Kasumi-1 (cell line): ENCODE measurements at places on chromosomes 12 and 14.

DNA sequence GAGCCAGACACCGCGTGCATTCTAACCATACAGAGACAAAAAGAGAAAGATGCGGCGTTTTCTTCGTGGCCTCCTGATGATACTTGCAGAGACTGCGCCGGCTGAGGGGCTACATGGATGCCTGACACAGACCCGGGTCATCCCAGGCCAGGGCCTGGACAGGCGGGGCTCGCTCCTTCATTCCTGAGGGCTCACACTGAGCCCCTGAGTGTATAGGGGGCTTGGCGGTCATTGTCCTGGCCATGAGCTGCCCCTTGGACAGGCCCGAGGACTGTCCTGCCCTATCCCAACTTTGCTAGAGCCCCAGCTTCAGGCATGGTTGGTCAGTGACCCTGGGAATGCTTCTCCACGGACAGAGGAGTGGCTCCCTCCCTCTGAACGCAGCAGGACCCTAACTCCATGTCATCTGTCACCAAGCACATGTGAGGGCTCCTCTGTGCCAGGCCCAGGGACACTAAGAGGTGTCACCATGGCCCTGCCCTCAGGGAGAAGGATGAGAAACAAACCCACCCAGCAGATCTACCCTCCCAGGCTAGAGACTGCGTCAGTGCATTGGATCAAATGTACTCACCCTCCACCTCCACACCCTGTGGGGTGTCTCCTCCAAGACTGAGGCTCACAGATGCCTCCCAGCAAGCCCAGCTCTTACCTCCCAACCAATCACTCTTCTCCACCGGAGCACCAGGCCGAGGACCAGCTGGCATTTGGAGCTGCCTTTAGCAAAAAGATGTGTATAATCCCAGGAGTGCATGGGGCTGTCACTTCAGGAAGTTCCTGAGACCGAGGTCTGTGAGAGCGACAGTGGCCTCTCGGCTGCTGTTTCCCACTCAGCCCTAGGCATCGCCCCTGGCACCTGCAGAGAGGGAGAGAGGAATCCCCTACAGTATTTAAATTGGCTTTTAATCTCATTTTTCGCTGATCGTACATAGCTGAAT is 102.7 kb downstream of the DICER1 start:
- no peak for DNase-seq

DNA sequence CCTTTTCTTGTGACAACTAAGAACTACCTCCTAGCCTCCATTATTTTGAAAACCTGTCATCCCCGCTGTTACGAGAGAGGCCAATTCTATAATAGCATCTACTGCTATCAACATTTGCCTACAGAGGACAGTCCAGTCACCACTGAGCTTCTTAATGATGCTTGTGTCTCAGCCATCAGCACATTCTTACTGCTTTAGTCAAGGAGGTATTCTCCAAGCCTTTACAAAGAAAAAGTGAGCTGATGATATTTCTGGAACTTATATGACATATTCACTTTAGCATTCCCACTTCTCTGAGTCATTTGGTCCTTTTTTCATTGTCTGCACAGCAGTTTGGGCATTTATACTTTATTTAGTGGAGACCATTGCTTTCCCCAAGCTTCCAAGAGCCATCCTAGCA is 497.7 kb upstream of the RPL10L start:
- no peak for DNase-seq

- DNase-seq, result no peak
Measured at GRCh38 chr14:34126586-34126985, 175.7 kb upstream of the EGLN3 start.

DNA sequence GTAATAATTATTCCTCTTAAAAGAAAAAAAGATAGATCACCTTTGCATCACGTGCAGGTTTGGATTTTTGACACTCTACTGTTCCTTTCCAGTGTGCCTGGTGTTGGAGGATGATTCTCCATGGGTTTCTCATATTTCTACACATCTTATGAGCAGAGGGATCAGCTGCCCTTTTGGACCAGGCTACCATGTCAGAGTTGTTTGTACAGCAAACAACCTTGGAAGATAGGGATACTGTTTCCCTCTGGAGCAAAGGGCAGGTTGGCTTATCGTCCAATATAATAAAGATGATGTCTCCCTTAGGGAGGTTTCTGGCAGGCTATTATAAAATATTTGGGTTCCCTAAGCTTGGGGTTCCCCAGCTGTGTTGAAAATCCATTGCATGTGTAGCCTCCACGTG is 42.1 kb downstream of the DAO start:
- no peak for DNase-seq

DNA sequence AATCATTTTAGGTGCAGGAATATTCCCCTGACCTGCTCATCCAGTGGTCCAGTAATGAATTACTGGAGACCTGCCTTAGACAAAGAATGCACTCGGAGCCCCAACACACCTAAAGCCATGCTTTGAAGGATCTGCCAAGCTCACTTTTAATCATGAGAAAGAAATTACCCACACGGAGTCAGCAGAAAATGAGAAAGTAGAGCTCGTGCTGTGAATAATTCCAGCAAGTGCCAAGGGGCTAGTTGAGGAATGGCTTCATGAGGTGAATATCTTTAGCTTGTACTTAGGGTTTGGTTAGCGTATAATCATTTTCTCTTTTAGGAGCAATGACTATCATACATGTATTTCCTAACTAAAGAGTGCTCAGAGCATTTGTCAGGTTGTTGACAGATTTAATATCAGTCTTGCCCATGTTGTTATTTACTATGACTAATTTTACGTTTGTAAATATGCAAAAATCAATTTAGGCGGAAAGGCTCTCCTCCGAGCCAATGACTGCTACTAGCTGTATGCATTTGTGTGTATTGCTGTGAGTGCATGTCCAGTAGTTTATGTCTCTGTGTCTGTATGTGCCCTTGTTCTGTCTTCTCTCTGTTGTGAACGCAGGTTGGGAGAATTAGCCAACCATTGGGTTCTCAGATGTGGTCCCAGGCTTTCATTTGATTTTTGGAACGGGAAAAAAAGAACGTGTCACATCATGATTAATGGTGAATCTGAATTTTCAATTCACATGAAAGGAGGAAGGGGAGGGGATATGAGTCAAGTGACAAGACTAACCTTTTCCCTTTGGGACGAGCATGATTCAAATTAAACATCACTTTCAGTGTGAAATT is 98.4 kb downstream of the RMST start:
- DNase-seq, result no peak

- no peak for DNase-seq
Measured at GRCh38 chr14:104105822-104106470, 20.4 kb downstream of the ASPG start.

DNA sequence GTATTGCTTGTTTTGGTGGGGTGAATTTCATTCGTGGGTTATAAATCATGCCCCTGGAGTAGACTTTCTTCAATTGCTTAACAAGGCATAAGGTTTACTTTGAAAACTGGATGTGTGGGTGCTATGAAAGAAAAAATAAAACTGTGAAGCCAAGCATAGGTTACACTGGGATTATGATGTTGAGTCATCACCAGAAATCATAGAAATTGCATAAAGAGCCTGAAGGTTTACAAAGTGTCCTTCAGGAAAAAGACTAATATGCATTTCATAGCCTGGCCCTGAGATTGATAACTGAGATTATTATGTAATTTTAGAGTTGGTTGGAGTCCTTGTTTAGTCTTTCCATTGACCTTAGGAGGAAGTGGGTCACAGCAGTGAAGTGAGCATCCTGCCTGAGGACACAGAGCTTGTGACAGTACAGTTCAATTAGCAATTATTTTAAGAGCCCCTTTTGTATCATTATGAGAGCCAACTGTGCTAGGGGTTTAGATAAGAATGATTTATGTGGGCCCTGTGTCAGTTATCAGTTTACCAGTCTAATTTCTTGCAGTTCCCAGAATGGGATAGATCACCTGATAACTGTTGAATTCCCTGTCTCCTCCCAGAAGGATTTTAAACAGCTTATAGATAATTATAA is 13.6 kb downstream of the LRRK2 start:
- DNase-seq, result no peak

DNA sequence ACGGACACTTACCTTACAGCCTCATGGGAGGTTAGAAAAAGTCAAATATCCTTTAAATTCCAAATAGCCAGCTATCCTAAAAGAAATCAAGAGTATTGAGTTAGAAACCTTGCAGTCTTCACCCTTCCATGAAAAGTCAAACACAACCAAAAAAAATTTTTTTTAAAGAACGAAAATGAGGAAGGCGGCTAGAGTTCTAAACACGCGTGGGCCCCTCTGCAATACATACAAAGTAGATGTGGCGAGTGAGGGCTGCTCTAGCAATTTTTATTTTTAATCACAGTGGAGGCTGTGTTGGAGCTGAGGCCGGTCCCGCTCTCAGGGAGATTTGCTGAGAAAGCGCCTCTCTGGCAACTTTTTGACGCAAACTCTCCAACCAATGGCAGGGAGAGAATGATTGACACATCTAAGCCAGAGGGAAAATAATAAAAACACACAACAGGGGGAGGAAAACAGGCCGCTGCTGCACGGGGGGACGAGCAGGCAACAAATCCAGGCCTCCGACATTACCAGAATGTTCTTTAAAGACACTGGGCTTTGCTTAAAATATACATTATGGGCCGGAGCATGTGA is at the start of gene OTX2:
Gene OTX2 (minus strand): TSS at position 333 of the 573 bp plus-strand sequence. CDS start 5,023 bp downstream, outside the sequence.
- DNase-seq, result no peak

DNA sequence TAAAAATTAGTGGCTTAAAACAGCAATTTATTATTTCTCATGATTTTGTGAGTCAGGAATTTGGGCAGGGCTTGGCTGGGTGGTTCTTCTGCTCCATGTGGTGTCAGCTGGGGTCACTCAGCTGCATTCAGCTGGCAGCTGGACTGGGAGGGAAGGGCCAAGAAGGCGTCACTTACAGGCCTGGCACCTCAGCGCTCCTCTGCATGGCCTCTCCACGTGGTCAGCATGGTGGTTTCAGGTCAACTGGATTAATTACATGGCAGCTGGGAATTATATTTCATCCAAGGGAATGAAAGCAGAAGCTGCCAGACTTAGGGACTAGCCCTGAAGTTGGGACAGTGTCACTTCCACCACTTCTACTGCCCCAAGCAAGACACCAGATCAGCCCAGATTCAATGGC is 27.5 kb upstream of the IRF2BPL start:
- DNase-seq, result no peak

- DNase-seq, result no peak
Measured at GRCh38 chr14:75338398-75338797, 59.8 kb downstream of the FOS start.

DNA sequence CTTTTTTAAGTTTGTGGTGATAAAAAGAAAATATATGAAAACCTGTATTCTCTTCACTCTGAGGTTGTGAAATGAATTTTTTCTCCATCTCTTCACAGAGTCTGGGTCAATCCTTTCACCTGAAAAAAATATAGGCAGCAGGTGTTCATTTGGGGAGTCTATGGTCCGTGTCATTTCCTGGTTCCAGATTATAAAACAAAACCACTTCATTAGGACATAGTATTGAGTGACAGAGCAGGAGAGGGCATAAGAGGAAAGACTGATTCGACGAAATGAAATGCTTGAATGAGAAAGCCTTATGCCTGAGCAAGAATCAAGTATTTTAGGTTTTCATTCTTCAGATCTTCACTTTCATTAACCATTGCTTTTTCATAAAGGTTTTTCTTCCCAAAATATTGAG is 51.8 kb upstream of the NUAK1 start:
- no peak for DNase-seq

- no peak for DNase-seq
Measured at GRCh38 chr14:49880267-49881064, 12.4 kb upstream of the ARF6 start.

DNA sequence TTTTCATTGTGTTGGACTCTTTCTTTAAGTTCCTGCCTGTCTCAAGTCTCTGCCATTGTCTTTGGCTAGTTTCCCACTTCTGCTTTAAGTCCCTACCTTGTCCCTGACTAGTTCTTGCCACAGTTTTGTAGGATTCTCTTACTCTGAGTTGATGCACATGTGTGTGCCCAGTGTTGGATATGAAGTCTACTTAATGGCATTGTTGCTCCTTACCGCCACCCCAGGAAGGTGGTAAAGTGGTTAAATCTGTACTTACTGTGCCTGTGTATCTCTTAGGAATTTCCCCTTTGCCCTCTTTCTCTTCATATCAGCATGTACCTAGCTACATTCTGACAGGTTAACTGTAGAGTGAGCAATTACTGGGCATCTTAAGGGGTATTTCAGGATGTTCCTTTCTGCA is 227.1 kb downstream of the NUBPL start:
- peak; percentile 5 for DNase-seq

DNA sequence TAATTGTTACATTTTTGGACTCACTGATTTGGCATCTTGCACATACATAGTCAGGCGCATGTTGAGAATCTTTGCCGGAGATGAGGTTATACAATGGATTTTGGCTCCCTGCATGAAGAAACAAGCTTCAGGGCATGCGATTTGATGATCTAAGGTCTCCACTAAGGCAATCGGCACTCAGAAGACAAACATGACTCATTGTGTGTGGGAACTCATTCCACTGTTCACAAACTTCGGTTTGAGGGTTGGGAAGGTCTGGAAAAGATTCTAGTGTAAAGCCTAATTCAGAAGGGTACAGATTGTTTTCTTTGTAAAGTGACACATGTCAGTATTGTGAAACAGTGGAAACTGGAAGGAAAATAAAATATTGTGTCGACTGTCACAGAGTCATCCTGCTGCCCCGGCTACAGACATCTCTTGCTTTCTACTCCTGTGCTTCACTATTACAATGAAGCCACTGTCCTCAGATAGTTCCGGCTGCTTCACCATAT is 192.6 kb upstream of the HMGA2 start:
- DNase-seq, result no peak

- no peak for DNase-seq
Measured at GRCh38 chr12:132049876-132050275, 94.2 kb downstream of the DDX51 start.

GRCh38 chr14:75941030-75941429 is 40.8 kb downstream of the TGFB3 start:
- DNase-seq, result no peak

- no peak for DNase-seq
Measured at GRCh38 chr14:79840103-79840502, 371.2 kb downstream of the DIO2 start.

- DNase-seq, result no peak
Measured at GRCh38 chr12:115338566-115339294, 654.8 kb upstream of the TBX3 start.

DNA sequence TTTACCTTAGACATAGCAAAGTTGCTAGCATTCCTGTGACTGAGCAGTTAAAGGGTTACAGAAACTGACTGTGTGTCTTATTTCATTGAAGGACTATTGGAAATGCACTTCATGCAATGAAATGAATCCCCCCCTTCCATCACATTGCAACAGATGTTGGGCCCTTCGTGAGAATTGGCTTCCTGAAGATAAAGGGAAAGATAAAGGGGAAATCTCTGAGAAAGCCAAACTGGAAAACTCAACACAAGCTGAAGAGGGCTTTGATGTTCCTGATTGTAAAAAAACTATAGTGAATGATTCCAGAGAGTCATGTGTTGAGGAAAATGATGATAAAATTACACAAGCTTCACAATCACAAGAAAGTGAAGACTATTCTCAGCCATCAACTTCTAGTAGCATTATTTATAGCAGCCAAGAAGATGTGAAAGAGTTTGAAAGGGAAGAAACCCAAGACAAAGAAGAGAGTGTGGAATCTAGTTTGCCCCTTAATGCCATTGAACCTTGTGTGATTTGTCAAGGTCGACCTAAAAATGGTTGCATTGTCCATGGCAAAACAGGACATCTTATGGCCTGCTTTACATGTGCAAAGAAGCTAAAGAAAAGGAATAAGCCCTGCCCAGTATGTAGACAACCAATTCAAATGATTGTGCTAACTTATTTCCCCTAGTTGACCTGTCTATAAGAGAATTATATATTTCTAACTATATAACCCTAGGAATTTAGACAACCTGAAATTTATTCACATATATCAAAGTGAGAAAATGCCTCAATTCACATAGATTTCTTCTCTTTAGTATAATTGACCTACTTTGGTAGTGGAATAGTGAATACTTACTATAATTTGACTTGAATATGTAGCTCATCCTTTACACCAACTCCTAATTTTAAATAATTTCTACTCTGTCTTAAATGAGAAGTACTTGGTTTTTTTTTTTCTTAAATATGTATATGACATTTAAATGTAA is 31.5 kb downstream of the MDM2 start:
- DNase-seq, result no peak
